ENCODE measurements at places on chromosomes 4 and X.
A peak's percentile ranks its signal among the peaks of the same experiment; 100 is the strongest.

GRCh38 chr4:184406958-184407391 lies 67.4 kb downstream of the IRF2 start:
- DNase-seq = no peak

DNA sequence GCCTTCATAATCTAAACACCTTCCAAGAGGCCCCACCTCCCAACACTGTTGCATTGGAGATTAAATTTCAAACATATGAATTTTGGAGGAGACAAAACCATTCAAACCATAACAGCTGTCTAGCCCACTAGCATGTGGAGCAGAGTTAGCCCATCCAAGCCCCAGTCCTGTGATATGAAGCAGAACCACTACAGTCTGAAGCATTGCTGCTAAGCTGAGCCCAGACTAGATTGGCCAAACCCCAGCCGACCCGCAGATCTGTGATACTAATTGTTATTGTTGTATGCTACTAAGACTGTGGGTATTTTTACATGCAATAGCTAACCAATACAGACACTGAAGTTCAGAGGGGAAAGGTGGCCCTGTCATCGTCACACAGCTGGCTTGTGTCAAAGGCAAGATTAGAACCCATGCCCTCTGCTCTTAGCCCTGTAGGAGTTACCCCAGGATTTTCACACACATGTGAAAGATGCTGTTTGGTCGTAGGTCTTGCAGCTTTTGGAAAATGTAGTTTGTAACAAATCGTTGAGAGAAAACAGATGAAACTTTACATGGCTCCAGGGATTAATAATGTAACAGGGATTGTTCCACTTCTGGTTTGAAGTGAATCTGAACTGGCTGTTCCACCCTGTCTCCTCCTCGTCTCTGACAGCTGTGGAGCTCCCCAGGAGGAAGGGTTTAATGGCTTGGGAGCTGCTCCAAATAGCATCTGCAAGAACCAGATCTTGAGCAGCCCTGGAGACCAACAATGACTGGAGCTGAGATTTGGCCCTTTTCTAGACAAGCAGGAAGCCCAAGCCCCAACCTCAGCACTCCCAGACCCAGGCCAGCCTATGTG lies 517.5 kb downstream of the MID1IP1 start:
- DNase-seq = no peak

- no peak for DNase-seq
Measured at GRCh38 chr4:92012899-92013867, 290.6 kb upstream of the GRID2 start.

- DNase-seq = no peak
Measured at GRCh38 chr4:104064646-104065577, 345.1 kb upstream of the TACR3 start.

GRCh38 chrX:133544115-133544514 lies 128.8 kb upstream of the GPC4 start:
- peak; percentile 2 for DNase-seq

DNA sequence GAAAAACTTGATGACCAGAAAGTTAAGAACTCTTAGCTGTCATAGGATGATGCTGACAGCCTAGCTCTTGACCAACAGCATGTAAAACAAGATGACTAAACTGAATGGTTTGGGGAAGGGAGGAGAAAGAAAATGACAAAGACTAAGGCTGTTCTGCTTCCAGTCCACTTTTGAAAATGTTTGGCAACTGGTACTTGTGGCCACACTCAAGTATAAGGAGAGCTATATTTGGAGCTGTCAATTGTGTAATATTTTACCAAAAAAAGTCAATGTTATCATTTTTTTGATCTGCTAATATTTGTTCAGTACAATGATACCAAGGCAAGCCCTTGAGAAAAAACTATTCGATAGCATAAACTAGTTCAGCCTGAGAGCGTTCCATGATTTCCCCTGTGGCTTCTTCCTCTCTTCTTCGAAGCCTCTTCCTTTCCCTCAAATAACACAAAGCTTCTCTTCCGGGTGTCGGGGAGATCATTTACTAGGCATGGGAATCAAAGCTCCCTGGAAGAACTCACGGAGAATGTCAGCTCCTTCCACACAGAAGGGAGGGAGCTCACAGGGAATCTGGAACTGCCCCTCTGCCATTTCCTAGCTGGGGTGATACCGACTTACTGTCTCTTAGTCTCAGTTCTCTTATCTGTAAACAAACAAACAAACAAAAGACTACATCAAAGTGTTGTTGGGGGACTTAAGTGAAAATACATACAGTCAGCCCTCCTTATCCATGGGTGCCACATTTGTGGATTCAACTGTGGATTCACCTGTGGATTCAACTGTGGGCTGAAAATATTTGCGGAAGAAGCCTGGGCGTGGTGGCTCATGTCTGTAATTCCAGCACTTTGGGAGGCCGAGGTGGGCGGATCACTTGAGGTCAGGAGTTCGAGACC lies 82.6 kb downstream of the SCD5 start:
- DNase-seq = peak; percentile 29

DNA sequence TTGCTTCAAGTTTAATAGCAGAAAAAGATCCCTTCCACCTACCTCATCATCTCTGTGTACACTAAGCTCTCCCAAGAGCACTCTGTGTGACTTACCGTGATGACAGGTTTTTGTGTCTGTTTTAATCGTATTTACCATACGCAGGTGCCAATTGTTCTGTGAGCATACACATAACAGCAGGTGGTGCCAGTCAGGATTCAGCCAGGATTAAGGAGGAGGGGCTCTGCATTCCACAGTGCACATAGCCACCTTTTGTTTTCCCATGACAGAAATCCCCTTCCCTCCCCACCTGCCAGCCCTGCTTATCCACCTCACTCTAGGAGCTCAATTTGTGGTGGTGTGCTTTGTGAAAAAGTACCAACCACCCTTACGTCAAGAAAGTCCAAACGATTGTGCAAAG lies 14.8 kb downstream of the ANK2 start:
- no peak for DNase-seq

GRCh38 chr4:169205075-169205743 lies 65.5 kb downstream of the SH3RF1 start:
- DNase-seq = no peak

GRCh38 chrX:94057385-94057784 lies 383.4 kb downstream of the FAM133A start:
- DNase-seq = no peak

DNA sequence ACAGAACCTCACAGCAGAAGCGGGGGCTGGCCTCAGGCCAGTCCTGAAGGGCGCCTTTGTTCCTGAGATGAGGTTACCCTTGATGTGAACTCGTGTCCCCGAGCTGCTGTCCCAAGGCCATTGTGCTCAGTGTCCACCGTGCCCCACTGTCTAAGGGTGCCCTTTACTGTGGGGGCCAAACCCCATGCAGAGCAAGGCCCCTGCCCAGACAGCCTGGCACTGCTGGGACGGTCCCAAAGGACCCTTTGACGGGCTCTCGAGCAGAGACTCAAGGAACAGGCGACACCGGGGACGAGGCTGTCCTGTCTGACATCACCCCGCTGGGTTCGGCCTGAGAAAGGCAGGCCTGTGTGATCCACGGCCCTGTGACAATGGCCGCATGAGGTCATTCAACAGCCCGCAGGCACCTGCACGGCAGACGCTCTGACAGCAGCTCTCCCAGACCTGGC lies 100.6 kb downstream of the ABLIM2 start:
- no peak for DNase-seq

DNA sequence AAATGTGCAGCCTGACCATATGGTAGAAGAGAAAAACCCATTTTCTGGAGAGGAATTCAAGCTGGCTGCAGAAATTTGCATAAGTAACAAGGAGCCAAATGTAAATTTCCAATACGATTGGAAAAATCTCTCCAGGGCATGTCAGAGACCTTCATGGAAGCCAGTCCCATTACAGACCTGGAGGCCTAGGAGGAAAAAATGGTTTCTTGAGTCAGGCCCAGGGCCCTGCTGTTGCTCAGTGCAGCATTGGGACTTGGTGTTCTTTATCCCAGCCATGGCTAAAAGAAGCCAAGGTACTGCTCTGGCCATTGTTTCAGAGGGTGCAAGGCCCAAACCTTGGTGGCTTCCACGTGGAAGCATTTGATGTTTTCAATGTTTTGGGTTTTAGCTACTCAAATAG lies 70.6 kb downstream of the MAGEC2 start:
- DNase-seq = no peak

DNA sequence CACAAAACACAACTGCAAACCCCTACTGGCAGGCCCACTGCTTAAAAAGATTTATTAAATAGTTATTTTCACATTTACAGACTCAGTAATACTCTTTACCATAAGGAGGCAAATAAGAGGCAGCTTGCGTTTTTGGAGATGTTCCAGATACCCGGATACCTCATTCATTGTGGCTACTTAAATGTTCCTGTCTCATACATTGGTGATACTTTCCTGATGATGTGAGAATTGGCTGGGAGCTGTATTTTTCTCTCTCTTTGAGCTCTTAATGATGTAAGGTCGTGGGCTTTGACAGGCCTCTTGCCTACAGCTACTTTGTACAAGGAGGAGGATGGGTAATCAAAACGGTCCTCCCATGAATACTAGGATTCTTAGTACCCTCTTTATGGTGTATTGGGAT lies 101.5 kb downstream of the AKAP4 start:
- no peak for DNase-seq

GRCh38 chrX:8273451-8273895 lies 102.4 kb upstream of the VCX2 start:
- DNase-seq = no peak

GRCh38 chrX:148020329-148020728 lies 39.2 kb downstream of the FMR1NB start:
- DNase-seq = no peak

DNA sequence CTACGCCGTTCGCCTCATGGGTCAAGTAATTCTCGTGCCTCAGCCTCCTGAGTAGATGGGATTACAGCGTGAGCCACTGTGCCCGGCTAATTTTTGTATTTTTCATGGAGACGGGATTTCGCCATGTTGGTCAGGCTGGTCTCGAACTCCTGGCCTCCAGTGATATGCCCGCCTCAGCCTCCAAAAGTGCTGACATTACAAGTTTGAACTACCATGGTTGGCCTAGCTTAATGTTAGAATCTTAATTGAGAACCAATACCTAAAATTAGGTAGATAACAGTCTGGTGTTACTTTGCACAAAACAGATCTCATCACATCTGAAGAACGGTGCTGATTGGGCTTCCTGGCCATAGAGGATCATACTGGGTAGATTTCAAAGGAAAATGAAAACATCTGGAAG lies 184.9 kb downstream of the VEGFC start:
- DNase-seq = no peak

GRCh38 chr4:88725986-88726385 lies 28.4 kb upstream of the NAP1L5 start:
- no peak for DNase-seq

- no peak for DNase-seq
Measured at GRCh38 chrX:119885554-119886428, 9.9 kb upstream of the AKAP14 start.

DNA sequence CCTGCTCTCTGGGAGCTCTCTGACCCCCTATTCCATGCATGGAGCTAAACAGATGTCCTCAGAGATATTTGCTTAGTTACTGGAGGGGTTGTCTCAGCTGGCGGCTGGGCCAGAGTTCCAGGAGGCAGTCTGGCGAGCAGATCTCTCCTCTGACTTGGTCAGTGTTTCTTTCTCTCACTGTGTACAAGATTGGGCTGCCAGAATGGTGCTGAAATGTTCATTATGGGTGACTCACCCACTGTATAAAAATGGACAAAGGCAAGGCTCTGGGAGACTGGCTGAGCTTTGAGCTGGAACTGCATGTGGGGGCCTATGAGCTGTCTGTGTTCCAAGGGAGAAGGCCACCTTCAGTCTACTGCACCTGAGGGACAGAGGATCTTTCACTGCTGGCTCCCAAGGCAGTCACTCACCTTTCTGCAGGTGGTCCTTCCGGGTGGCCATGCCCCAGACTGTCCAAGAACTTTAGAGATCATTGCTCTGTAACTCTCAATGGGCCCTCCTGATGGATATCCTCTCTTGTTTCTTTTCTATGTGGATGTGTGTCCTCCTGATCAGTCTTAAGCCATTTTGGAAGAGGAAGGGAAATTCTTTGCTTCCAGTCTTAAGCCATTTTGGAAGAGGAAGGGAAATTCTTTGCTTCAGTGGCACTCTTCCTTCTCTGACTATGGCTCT lies 88.2 kb downstream of the CFAP299 start:
- DNase-seq = no peak

- DNase-seq = no peak
Measured at GRCh38 chrX:21295246-21295820, 78.9 kb upstream of the CNKSR2 start.

DNA sequence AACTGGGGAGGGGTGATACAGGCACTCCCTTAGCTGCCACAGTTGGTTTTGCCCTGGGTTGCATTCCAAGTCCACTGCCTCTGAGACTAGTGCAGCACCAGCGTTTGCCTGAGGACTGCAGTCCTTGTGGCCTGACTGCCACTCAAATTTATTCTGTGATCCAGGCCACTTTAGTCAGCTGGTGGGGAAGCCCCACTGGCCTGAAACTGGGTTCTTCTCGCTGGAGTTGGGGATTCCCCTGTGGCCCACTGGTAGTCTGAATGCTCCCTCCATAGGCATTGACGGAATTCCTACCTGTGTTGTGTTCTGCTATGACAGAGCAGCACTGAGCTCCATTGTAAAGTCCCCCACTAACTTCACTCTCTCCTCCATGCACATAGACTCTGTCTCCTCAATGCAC lies 63.8 kb downstream of the PTPN13 start:
- DNase-seq = no peak

DNA sequence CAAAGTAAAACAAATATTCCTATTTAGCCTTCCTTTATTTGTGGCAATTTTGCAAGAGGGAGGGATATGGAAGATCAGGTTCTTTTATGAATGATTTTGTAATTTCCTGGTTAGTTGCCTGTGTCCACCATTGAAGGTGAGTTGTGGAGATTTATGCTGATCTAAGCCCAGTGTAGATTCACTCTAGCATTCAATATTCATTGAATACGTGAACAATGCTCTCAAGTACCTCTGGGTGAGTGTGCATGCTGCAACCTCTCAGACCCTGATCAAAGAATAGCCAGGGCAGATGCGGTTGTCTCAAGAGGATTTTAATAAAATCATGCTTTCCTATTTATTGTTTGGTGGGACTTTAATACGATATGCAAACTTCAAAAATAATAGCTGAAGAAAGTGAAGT lies 628.4 kb downstream of the SPRY1 start:
- DNase-seq = no peak

DNA sequence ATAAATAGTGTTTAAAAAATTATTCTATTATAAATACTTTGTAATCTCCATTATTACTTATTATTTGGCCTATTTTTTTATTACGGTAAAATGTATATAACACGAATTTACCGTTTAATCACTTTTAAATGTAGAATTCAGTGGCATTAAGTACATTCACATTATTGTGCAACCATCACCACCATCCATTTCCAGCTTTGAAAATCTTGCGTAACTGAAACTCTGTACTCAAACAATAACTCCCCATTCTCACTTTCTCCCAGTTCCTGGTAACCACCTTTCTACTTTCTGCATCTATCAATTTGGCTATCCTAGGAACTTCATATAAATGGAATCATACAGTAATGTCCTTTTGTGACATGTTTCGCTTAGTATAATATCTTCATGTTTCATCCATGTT lies 45.7 kb downstream of the PASD1 start:
- no peak for DNase-seq

Data from BJ (cell line).